Stimulated activated CD4-positive, alpha-beta T cell treated with anti-CD3 and anti-CD28 coated beads, Interleukin-1b, Interleukin-23, amount 100 ng/mL, for 48 hours (primary cell): ENCODE measurements at places on chromosomes 13 and 19.

DNA sequence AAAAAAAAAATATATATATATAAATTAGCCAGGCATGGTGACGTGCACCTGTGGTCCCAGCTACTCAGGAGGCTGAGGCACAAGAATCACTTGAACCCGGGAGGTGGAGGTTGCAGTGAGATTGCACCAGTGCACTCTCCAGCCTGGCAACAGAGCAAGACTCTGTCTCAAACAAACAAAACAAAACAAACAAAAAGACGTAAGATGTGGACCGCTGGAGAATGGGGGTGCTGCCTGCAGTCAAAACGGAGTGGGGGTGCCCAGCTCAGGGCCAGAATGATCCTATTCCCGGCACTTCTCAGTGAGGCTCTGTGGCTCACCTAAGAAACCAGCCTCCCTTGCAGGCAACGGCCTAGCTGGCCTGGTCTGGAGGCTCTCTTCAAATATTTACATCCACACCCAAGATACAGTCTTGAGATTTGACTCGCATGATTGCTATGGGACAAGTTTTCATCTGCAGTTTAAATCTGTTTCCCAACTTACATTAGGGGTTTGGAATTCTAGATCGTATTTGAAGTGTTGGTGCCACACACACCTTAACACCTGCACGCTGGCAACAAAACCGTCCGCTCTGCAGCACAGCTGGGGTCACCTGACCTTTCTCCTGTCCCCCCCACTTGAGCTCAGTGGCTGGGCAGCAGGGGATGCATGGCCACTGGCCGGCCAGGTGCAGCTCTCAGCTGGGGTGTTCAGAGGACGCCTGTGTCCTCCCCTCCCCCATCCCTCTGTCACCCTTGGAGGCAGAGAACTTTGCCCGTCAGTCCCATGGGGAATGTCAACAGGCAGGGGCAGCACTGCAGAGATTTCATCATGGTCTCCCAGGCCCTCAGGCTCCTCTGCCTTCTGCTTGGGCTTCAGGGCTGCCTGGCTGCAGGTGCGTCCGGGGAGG is at the start of gene F7:
Gene F7 (plus strand): TSS at position 760 of the 889 bp plus-strand sequence. CDS start 51 bp downstream, at position 811.
- no peak for DNase-seq

DNA sequence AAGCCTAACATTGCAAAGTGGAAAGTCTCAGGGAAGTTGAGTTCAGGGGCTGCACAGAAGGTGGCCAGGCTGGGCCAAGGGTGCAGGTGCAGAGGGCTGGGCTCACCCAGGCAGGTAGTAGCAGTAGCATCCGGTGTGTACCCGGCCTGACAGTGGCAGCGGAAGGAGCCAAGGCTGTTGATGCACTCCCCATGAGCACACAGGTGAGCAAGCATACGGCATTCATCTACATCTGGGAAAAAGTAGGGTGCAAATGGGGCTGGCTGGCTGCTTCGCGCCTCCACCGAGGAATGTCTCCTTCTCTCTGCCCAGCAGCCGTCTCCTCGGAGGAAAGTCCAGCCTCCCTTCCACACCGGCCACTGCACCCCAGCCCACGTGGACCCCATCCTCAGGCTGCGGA is 30.6 kb downstream of the CCL25 start:
- no peak for DNase-seq

DNA sequence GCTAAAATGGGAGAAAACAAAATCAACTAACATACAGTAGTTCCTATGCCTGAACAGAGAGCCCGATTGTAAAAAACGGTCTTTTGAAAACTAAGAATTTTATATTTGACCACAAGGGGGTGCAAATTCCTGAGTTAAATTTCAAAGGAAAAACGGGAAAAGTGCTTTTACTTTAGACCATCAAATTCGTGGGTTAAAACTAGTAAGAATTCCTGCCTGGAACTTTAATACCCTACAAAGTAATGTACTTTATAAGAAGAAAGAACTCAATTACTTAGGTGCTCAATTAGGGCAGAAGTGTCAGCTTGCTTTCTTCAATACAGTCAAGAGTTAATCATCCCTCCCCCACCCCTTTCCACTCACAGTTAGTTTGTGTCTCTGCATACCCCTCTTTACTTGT is 69.8 kb downstream of the KCNRG start:
- DNase-seq: no peak

DNA sequence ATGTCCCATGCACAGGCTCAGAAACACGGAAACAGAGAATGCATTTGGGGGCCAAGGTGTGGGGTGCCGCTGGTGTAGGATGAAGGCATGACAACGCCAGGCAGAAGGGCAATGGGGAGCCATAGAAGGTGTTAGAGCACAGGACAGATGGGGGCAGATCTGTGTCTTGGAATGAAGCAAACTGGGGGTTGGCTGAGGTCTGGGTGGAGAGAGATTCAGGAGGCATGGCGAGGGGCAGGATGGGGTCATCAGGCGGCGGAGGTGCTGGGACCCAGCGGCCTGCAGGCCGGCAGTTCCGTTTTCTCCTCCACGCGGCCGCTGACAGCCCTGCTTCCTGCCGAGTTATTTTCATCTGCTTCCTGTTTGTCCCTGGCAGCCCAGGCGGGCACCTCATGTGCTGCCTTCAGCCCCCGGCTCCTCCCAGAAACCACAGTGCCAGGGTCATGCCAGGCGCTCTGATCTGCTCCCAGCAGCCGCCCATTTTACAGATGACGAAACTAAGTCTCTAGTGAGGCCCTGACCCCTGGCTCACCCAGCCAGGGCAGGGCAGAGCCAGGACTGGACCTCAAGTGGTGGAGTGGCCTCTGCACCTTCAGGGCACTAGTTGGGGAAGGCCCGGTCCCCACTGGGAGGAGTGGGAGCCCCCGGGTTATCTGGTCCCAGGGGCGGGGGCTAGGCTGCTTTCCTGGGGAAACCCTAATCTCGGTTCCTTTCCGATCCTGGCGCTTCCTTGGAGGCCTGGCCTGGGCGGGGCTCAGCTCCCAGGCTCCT is 2.2 kb downstream of the ARHGAP45 start:
- DNase-seq: peak; percentile 65

DNA sequence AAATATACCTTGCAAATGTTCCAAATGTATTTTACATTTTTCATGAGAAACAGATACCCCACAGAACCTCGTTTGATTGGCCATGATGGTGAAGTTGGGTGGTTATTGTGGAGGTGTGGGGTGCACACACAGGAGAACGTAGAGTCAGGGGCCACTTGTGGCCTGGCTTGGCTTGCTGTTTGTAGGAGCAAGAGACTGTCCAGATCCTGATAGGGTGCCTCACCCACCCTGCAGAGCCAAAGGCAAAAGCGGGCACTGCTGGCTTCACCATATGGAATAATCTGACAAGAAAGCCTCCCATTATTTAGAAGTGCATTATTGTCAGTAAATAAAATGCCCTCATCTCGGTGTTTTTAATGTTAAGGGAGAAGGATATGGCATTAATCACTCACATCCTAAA is 330.2 kb downstream of the TEX29 start:
- no peak for DNase-seq
